Naive thymus-derived CD4-positive, alpha-beta T cell (primary cell): ENCODE measurements at places on chromosomes 12 and 14. TPM values are rescaled to one million over a fixed set of nuclear protein-coding genes. Genes with fewer than 3 reads are reported as not detected.
A peak's percentile ranks its signal among the peaks of the same experiment; 100 is the strongest.

DNA sequence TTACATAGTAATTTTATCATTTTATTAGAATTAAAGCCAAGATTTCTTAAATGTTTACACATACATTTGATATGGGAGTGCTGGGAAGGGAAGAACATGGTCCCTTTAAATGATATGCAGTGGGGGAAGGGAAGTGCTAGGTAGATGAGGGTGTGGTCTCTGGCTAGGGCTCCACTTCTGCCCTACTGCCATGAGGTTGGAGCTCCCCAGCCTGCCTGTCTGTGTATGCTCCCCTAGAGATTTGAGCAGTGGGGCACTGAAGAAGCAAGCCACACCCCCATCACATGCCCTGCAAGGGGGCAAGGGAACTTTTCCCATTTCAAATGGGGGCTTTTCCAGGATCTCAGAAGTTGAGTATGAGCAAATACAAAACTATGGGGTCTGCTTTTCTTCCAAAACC lies 25.5 kb downstream of the CLECL1 start:
- DNase-seq = no peak

DNA sequence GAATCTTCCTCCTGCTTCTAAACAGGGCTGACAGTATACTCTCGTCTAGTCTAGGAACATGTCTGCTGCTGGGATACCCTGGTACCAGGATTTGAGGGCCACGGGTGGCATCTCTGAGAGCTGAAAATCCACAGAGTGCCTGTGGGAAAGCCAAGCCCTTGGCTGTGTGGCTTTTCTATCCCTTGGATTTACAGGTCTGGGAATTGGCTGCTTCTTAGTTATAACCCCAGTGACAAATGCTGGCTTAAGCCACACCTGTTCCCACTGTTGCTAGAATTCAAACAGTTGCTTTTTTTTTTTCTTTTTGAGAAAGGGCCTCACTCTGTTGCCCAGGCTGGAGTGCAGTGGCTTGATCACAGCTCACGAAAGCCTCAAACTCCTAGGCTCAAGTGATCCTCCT lies 14.3 kb upstream of the RIN3 start:
- DNase-seq = no peak

DNA sequence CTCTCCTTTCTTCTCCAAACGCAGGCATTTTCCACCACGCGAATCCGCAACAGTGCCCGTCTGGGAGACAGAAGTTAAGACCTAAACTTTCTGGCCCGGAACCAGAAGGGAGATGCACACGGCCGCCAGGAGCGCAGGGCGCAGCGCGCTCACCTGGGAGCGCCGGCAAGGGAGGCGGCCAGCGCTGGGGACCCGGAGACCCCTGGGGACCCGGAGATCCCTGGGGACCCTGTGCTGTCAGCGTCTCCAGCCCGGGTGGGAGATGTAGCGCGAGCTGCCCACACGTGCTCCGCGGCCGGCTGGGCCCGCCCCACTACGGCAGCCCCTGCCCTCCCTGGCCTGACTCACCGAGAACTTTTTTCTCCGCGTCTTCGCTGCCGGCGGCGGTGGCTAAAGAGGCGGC lies 620 bp downstream of the YBX3 start:
- peak; percentile 60 for DNase-seq

- DNase-seq = no peak
Measured at GRCh38 chr14:46661728-46662127, 10.1 kb upstream of the RPL10L start.

GRCh38 chr14:25134184-25134583 lies 84.2 kb upstream of the STXBP6 start:
- no peak for DNase-seq

- DNase-seq = no peak
Measured at GRCh38 chr14:69982220-69982839, 103.1 kb downstream of the SMOC1 start.

Gene PSME1
- 202 TPM for total RNA-seq

Gene LAG3
- total RNA-seq = 1.7 TPM
